ENCODE measurements at places on chromosomes 5 and 9.

- DNase-seq, result no peak
Measured at GRCh38 chr5:43386960-43387362, 25.2 kb downstream of the CCL28 start.

DNA sequence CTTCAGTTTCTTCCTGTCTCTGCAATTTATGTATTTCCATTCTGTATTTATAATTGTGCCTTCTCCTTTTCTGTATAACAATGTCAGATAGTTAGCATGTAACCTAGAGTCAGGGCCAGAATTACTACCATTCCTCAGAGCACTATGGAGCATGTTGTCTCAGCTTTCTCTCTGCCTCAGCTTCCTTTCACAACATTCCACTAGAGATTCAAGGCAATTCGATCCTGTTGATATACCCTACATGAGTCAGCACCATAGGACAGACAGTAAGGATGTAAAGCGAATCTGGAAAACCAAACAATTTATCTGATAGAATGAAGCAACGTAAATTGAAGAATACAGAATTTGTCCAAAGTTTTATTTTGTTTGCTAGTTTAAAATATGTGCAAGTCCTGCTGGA is 728.3 kb upstream of the SEMA6A start:
- no peak for DNase-seq

DNA sequence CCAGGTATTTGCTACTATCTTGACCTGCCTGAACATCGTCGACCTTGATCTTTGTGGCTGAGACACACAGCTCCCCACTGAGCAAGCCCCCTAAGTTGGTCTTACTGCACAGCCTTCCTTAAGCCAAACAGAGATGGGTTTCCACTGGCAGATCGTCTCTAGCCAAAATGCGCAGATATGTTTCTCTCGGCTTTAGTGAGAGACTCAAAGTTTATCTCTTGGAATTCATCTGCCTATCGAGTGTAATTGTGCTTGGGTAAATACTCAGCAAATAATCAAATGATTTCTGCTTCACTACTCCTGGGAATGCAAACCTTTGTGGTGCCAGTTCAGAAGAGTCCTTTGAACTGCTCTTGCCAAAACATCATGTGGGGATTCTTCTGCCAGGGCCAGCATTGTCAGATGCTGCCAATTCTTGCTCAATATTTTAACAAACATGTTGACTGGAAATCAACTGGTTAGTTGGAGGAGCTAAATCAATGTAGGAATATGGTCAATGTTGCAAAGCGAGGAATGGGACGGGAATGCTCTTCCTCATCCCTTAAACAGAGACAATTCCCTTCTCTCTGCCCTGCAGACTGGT is 141.2 kb upstream of the SLC28A3 start:
- no peak for DNase-seq

GRCh38 chr5:67612961-67613360 is 416.4 kb upstream of the CD180 start:
- DNase-seq, result no peak

- DNase-seq, result no peak
Measured at GRCh38 chr5:107979900-107980299, 309.2 kb upstream of the EFNA5 start.

- DNase-seq, result no peak
Measured at GRCh38 chr5:138962614-138963370, 87.7 kb upstream of the LRRTM2 start.

DNA sequence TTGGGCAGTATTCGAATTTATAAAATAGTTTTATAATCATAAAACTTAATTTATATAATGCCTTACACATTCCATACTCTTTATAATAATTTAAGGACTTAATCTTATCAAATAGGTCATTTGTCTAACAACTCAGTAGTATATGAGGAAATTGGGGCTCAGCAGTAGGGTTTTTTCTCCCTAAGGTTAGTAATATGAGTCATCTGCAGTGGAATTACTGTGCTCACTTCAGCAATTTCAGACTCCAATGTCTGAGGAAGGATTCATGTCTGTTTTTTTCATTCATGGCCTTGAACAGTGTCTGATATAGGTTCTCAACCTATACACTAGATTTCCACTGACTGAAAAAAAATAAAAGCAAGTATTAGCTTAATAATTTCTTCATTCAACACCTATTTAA is 7.4 kb downstream of the DMRTA1 start:
- no peak for DNase-seq

DNA sequence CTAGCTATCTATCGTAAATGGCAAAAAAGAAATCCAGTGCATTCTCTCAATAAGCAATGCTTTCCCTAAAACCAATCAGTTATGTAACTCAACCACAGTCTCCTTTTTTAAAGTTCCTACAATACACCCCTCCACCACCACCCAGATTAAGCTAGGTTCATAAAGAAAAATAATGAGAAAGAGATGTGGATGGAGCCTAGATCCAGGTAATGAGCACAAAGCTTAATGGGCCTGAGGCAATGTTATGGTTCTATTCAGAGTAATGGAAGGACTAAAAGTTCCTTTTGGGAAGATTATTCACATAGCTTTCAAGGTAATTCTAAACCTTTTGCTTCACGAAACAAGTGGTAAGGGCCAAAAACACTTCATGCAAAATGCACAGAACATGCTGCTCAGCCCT is 113.5 kb downstream of the MPDZ start:
- no peak for DNase-seq

DNA sequence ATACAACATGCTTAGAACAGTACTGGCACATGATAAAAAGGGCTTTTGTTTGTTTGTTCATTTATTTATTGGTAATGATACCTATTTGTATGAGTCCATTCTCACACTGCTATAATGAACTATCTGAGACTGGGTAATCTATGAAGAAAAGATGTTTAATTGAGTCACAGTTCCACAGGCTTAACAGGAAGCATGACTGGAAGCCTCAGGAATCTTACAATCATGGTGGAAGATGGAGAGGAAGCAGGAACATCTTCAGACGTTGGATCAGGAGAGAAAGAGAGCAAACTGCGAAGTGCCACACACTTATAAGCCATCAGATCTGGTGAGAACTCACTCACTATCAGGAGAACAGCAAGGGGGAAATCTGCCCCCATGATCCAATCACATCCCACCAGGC is 847.7 kb downstream of the CDH18 start:
- DNase-seq, result no peak

DNA sequence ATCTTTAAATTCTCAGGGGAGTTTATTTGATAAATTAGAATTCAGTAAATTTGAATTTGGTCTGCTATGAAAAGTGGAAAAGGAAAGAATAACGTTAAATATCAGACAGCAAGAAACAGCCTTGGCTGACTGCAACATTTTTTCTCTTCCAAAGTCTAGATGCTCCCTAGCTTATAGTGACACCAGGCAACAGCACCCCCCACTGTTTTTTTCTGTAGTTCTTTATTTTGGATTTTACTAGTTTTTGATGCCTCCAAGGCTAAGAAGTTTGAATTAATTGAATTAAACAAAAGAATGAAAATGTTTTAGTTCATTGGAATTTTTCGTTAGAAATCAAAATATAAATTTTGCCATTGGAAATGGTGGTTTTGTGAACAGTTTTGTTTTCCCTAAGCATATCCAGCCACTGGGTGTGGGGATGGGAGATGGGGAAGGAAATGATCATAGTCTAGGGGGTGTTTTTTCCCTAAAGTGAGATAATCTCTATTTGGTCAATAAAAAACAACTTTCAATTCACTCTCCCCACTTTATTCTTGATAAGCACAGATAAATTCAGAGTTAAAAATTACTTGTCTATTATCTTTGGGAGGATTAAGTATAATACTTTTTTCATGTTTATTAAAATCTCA is 199.3 kb upstream of the CD180 start:
- no peak for DNase-seq

DNA sequence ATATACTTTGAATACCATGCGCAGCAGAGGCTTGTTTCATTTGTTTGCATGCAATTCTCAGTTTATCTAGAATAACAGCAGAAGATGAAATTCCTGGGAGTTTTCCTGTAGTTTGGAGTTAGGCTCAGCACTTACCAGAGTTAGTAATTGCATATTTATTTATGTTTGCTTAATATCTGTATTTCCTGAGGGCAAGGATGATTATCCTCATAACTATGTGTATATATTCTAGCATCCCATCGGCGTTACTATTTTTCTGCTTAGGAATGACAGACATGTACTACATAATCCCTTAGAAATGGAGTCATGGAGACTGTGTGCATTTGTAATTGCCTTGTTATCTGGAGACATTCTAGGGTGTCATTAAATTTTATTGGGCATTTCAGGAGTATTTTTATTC is 1184.8 kb downstream of the DTWD2 start:
- no peak for DNase-seq

- peak; percentile 64 for DNase-seq
Measured at GRCh38 chr9:7216004-7216841, 458.4 kb downstream of the KDM4C start.

DNA sequence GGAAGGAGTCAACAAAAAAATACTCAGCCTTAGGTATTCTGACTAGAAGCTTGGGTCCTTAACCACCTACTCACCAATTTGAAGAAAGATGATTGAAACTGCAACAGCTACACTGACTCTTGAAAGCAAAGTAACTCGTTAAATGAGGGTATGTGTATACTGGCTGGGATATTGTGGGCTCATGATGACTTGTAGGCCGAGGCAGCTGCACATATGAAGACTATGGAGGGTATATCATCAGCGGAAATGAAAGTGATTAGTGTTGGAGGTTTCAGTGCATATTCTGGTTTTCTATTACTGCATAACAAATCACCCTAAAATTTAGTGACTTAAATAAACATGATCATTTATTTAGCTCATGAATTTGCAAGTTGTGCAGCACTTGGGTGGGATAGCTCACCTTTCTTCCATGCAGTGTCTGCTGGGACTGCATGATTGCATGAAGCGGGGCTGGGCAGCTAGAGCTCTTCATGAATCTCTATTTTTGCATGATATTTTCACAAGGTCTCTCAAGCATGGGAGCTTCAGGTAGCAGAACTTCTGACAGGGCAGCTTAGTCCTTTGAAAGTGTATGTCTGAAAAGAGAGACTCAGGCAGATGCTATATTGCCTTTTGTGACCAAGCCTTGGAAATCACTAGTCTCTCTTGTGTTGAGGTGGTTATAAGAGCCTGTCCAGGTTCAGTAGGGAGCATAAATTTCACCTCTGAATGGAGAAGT is 96.1 kb upstream of the CDKN2B start:
- peak; percentile 60 for DNase-seq

DNA sequence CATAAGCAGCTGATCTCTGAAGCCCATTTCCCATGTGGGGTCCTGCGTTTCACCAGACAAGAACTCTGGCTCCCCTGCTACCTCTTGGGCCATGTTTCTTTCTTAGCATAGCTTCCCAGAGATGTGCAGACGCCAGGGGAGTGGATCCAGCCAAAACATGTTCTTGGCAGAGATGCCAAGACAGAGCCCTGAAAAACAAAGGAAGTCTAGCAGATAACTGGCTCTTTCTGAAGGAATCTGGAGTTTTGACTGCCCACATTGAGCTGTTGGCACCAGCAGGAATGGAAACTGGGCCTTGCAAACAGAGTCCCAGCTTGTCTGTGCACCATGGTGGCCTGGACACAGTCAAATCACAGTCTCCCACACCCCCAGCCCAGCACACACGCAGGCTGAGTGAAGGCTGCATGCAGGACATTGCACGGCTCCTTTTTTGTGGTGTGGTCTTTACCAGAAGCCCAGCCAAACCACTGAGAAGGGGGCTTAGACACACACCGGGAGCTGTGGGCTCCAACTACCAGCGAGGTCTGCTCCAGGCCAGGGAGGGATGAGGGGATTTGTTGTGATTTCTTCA is 114.7 kb downstream of the SNX18 start:
- no peak for DNase-seq

DNA sequence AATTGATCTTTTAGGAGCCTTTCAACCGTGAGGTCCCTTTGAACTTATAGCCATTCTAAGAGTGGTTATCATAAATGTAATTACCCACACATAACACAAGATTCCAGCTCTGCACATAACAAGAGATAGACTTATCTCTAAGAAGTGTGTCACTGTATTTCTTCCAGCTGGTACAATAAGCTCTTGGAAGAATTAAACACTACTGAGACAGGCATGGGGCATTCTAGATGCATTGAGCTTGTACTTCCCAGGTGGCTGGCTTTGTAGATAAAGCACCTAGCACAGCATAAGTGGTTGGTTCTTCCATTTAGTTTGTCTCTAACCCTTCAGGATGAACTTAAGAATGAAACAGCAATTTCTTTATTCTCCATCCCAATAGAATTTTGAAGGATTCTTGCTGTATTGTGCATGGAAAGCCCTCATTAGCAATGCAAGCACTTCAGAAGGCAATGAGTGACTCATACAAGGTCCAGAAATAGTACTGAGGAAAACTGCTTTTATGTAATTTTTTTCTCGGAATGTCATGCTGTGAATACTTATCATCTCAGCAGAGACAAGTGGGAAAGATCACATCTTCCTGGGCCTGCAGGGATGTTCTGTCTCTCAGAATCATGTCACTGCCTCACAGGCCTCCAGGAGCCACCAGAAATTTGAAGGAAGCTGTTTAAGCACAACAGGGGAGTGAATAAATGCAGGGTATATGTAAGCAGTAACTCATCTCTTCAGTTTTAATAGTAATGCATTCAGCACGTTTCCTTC is 91.1 kb upstream of the CD180 start:
- DNase-seq, result no peak

- no peak for DNase-seq
Measured at GRCh38 chr9:129608561-129609481, 12.1 kb downstream of the C9orf50 start.

GRCh38 chr9:70954126-70954525 is 167.3 kb downstream of the TRPM3 start:
- DNase-seq, result no peak

- no peak for DNase-seq
Measured at GRCh38 chr5:91281401-91281800, 101.7 kb downstream of the ARRDC3 start.

- no peak for DNase-seq
Measured at GRCh38 chr5:43298443-43298842, 14.8 kb downstream of the HMGCS1 start.

Measured in activated CD4-positive, alpha-beta memory T cell treated with anti-CD3 and anti-CD28 coated beads for 36 hours (primary cell).